ENCODE measurements at places on chromosomes 11 and 22.

DNA sequence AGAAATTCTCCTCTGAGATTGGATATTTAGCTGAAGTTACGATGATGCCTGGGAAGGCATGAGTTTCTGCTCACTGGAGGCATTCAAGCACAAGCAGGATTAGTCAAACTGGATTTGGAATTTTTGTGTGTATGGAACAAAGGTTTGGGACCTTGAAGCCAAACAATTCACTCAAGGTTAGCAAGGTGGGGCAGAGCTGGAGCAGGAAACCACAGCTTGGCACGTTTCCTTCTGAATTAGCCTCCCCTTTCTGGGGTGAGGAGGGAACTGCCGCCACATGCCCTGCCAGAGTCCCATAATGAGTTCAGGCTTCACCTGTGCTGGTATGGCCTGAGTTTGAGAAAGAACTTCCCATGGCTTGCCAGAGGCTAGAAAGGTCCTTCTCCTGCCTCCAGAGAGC, 50.9 kb upstream of the RRAS2 start:
- no peak for DNase-seq

DNA sequence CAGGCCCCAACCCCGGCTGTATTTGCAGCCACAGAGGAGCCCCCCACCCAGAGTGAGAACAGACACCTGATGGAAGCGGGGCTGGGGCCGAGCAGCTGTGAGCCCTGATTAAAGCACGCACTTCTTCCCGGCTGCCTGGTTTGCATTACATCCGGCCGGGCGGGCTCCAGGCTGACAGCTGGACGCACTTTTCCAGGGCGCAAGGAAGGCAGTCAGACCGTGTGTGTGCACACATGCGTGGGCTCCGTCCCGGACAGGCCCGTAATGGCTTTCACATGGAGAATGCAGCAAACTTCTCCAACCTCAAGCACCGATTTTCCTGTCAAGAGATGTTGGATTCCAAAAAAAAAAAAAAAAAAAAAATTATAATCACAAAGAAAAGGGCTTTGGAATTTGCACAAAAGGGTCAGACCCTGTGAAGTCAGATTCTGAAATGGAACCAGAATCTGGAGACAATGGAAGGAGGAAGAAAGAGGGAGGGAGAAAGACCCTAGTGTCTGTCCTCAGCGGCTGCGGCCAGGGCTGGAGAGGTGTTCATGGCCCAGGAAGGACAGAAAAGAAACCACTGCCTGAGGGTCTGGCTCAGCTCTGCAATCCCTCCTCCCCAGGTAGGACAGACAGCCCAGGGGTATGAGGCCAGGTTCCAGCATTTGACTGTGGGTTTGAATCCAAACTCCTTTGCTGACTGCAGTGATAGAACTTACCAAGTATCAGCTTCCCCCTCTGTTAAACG, 365.5 kb downstream of the MN1 start:
- no peak for DNase-seq

DNA sequence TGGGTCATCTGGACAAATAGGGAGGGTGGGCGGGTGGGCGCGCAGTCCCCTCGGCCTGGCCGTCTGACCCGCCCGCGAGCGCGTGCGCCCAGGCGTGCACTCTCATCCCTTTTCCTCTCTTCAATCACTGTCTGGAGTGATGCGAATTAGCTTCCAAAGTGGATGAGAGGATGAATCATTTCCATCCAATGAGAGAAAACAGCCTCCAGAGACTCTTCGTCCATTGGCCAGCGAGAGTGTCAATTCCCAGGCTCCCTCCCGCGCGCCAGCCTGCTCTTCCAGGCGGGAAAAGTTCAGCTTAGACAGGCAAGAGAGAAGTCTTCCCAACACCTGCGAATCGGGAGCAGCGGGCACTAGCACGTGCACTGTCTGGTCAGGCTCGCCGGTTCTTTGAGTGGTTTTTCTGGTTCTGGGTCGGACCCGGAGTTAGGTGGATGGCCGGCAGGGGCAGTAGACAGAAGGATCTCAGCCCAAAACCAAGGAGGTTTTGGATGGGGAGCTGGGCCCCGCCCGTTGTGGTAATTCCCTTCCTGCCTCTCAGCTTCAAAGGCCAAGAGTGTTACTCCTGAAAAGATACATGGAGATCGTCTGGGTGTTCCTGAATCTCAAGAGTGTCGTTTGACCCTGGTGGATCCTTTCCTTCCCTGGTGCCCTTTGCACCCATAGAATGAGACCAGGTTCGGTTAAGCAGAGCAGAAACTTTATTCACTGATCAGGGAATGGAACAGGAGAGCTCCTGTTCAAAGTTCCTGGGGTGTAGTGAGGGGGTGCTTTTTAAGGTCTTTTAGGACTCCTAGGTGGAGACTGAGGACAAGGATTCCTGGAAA, 33.4 kb upstream of the GLYATL1 start:
- DNase-seq: no peak

DNA sequence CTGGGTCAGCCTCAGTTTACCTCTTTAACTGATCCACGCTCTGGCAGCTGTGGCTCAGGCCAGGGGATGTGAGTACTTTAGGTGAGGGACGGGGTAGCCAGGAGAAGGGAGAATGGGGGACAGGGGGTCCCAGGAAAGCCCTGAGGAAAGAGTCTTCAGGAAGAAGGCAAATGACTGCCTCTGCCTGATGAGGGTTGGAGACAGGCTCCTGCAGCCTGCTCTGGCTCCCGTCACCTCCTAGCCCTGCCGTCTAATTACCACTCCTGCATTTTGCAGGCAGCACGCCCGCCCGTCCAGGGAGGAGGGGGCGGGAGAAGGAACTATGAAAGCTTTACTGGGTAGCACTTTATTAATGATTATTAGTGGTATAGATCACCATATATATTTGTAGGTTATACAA, 116.6 kb downstream of the CEP164 start:
- DNase-seq: no peak

DNA sequence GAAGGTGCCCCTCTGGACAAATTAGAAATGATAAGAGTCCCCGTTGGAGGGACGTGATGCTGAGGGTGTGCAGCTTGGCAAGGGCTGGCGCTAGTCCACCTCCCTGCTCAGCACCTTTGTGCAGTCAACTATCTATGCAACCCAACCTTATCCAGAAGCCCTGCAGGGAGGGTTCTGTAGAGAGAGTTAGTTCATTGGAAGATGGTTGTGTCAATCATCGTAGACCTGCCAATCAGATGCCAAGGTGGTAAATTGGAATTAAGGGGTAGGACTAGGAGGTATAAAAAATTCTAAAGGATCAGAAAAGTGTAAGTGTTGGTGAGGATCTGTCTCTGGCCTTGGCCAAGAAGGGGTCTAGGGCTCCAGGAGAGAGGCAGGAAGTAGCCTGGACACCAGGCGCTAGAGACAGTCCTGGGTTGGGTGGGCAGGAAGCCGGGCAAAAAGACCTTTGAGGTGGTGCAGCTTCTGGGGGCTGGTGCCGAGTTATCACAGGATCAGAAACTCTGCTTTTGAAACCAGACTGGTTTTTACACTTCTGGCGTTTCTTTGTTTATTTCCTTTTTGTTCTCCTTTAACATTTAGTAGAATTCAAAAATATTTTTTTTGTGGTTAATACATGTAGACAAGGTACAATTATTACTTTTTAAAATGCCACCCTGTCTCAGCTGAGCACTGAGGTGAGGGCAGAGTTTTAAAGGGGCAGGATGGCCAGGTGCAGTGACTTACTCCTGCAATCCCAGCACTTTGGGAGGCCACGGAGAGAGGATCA, 1.6 kb downstream of the C1QTNF6 start:
- DNase-seq: peak; percentile 64

- DNase-seq: no peak
Measured at GRCh38 chr11:64765291-64765850, 5.6 kb upstream of the PYGM start.
